ENCODE measurements at places on chromosomes 3 and 15.

GRCh38 chr15:69360642-69361041, 53.5 kb upstream of the KIF23 start:
- no peak for DNase-seq

- DNase-seq, result no peak
Observed at GRCh38 chr3:82628385-82629014, 867.1 kb upstream of the GBE1 start.

GRCh38 chr3:98890965-98891910, 10.3 kb downstream of the DCBLD2 start:
- no peak for DNase-seq

DNA sequence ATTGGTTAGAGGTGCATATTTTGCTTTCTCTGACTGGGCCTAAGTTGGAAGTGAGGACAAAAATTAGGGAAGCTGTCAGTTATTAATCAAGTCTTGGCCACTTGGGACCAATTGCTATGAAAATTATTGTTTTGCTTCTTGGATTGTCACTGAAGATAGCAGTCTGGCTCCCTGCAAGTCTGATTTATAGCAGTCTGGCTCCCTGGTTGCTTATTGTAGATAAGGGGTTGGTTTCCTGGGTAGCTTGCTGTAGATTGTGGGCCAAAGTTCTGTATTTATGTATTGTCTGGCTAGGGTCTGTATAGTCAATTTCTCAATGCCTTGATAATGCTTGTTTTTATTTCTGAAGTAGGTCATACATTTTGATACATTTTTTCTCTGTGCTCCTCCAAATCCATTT, 13.3 kb upstream of the DRD3 start:
- no peak for DNase-seq

GRCh38 chr3:81513591-81513990, 247.9 kb downstream of the GBE1 start:
- DNase-seq, result no peak

DNA sequence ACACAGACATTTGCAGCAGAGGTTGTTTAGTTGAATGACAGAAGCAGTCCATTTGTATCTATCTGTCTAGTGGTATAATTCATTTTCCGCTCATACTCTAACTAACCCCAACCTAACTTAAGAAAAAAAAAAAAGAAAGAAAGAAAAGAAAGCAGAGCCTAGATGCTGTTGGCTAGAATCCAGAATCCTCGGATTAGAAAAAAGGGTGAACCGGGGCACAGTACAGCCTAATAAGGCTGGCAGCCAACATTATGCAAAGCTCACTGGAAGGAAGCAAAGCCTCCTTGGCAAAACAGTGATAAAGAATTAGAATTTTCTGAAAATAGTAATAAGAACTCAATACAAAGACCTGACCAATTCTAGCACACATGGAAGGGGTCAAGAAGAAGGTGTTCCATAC, 640.8 kb downstream of the TUSC7 start:
- DNase-seq, result no peak

GRCh38 chr15:76340803-76341365, 4.3 kb downstream of the ISL2 start:
- DNase-seq, result no peak

DNA sequence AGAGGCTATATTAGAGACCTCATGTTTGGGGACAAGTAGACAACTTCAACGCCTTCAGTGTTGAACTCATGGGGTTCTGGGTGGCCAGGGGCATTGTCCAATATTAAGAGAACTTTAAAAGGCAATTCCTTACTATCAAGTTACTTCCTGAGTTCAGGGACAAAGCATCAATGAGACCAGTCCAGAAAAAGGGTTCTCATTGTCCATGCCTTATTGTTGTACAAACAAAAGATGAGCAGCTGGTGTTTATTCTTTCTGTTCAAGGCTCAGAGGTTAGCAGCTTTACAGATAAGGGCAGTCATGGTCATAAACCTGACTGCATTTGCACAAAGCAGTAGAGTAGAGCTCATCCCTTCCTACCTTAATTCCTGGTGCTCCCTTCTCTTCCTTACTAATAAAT, 18.5 kb upstream of the PDHB start:
- no peak for DNase-seq

DNA sequence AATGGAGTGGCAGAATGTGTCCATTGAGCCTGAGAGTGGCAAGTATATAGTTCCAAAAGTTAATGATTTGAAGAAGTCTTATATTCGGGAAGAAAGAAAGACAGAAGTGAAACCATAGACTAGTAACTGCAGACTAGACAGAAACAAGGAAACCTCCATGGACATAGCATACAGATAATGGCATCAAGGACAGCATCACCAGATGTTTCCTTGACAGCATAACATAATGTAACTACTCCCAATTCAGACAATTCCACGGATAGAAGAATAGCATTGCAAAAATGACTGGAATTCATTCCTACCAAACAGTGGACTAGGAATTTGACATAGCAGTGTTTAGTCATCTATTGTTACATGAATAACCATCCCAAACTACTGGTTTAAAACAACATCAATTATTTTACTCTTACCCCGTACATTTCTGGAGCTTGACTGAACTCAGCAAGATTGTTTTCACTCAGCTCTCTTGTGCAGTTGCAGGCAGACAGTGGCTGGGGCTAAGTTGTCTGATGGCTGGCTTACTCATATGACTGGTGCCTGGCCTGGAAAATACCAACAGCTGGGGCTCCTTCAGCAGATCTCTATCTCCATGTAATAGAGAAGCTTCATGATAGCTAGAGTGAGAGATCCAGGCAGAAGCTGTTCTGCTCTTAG, 109.7 kb upstream of the GADL1 start:
- peak; percentile 79 for DNase-seq

DNA sequence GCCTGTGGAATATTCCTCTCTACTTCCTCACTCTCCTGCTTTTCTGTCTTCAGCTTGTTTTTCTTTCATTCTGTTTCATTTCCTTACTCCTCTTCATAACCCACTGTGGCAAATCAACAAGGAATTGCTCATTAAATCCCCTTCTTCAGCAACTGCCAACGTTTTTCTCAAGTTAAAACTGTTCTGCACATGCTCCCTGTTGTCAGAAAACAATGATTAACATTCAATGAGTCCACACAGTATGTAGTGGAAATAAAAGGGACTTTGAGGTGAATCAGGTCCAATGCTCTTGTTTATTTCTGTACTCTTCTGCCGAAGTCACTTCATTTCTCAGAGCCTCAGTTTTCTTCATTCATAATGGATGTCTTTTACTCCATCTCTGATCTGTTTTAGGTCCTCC, 11.9 kb upstream of the ROBO2 start:
- no peak for DNase-seq

DNA sequence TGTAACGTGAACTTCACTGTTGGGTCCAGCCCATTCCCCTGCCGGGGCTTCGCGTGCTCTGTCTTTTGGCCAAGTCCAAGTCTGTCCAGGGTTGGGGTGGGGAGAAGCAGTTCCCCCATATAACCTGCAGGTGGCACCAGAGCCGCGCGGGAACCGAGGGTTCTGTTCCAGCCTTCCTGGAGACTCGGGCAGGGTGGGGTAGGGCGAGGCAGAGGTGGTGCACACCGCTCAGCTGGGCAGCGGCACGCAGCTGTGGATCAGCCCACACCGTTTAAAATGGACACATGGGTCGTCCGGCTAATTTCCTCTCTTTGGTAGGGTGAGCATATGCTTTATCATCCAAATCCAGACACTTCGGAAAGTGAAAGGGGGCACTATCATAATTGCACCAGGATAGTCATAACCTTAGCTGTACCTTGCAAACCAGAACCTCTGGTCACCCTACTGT, 118.1 kb downstream of the TBC1D2B start:
- DNase-seq, result peak; percentile 64

Data from SK-N-DZ (cell line).